ENCODE measurements at places on chromosomes 3 and 15.

DNA sequence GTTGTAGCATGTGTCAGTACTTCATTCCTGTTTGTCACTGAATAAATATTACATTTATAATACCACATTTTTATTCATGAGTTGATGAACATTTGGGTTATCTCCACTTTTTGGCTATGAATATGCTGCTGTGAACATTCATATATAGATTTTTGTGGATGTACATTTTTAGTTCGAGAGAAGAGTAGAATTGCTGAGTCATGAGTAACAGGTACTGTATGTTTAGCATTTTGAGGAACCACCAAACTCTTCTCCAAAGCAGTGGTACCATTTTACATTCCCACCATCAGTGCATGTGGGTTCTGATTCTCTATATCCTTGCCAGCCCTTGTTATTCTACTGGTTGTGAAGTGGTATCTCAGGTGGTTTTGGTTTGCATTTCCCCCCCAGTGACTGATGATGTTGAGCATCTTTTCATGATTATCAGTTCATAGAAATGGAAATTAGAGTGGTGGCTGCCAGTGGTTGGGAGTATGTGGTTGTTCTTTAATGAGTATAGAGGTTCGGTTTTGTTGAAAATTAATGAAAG lies 59.6 kb downstream of the CCDC66 start:
- no peak for DNase-seq

DNA sequence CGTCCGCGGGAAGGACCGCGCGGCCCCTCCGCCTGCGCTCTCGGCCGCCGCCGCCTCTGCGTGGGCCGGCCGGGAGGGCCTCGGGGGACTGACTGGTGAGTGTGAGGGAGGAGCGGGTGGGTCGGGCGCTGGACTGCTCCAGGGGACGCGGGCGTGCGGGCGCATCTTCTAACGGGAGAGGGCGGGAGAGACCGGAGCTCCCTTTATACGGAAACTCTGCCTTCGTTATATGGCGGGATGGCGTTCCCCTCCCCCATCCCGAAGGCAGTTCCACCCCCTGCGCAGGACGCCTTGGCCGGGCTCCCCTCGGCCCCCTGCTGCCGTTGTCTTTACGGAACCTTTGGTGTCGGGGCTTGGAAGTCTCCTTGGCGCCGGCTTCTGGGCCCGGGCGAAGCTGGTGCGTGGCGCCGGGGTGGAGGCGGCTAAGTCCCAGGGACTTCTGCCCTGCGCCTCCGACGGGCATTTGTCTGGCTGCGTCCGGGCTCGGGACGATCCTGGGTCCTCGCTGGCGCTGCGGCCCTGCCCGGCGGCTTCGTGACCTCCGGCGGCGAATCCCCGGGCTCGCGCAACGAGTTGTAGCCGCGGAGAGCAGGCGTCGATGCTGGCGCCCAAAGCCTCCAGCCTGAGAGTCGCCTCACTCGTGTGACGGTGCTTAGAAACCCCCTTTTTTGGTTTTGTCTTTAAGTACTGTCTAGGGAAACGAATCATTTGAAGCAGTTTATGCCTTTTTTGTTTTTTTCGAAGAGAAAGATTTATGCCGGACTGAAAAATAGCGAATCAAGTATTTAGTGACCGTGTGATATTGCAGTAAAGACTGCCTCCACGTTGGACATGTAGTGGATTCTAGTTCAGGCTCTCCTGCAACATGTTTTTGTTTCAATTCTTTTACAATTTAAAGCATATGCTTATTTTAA lies 623 bp downstream of the ZNF639 start:
- DNase-seq: peak; percentile 39

GRCh38 chr3:155631323-155632019 lies 113.4 kb downstream of the PLCH1 start:
- no peak for DNase-seq

DNA sequence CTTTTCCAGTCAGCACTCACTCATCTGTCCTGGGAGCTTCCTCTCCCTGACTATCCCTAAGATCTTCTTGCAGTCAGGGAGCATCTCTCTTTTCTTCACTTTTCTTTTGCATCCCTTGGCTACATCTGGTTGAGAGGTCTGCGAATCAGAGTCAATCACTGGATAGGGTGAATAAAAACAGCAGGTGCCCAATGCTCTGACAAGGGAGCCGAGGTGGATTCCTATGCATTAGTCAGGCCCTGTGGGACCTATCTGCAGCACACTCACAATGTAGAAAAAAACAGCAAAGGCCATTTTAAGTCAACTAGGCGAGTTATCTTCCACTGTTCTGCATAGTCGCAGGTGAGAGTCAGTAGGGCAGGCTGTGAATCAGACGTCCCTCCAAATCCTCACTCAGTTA lies 35.5 kb downstream of the DZIP1L start:
- DNase-seq: no peak

DNA sequence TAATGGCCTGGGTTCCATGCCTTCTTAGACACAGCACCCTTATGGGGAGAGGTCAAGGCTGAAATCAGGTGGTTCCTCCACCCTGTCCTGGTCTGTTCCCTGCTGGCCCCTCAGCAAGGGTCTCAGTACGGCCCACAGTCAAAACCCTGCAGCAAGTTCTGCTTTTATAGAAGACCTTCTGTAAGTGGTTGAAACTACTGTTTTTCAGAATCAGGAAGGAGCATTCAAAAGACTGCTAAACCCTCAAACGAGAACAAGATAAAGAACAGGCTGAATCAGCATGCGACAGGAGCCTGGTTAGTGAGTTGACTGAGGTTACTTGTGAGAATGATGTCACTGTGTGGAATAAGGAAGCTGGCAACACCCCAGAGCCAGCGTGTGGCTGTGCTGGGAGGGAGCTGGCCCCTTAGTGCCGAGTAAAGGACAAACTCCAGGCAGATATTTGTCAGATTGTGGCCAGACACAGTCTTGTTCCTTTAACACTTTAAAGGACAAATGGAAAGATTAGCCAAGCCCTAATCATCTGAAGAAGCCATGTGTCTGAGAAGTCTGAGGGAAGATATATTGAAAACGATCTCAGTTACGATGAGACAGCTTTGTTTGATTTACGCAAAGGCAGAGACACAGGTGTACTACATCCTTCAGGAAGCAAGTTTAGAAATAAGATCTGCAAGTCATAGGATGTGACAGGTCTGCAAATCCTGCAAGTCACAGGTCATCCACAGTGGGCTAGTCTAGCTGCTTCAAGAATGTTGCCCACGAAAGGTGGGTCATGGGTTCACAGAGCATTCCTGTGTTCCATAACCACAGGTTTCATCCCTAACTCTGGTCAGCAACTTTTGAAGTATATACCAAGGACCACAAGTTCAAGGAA lies 54.0 kb downstream of the B3GNT5 start:
- DNase-seq: no peak

GRCh38 chr15:68991723-68992122 lies 22.8 kb upstream of the NOX5 start:
- DNase-seq: no peak

- DNase-seq: no peak
Measured at GRCh38 chr15:96335411-96336024, 5.0 kb downstream of the NR2F2 start.

DNA sequence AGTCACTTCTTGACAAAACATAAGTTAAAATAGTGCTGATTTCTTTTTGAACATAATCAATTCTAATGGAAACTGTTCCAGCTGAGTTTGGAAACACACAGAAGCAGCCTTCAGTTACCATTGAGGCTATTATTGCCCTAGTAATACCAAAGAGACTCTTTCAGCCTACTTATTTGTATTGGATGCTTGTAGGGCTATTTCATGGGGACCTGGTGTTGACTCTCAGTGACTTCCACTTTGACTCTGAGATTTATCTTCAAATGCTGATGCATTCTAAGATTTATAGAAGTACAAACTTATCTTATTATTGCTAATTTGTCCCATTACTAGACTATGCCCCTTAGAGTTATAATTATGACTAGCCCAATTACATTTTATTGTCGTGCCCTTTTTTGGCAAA lies 67.4 kb downstream of the CMSS1 start:
- DNase-seq: no peak

- no peak for DNase-seq
Measured at GRCh38 chr3:43685921-43686320, 4.8 kb upstream of the ABHD5 start.
